Mucosa of gallbladder (tissue), 1 donor: ENCODE measurements at places on chromosomes 2 and 18. TPM values are rescaled to one million over a fixed set of nuclear protein-coding genes. Genes with fewer than 3 reads are reported as not detected.

The CDKL4 gene
- total RNA-seq, result 1.1 TPM

The TNS1 gene
- 469 TPM for total RNA-seq

The L3MBTL4 gene
- 16.1 TPM for total RNA-seq

The ALPG gene
- not detected for total RNA-seq

The ANKRD53 gene
- total RNA-seq, result 2.9 TPM

The SNED1 gene
- total RNA-seq, result 40.9 TPM

The AKAIN1 gene
- not detected for total RNA-seq

The GPR39 gene
- 12.7 TPM for total RNA-seq

The TUBA3E gene
- not detected for total RNA-seq

The CNGA3 gene
- not detected for total RNA-seq

The SLC4A3 gene
- total RNA-seq, result 7.3 TPM

The ABCB11 gene
- 0.23 TPM for total RNA-seq

The CIDEA gene
- not detected for total RNA-seq

The KLHL30 gene
- total RNA-seq, result 2.0 TPM

The SERPINB10 gene
- not detected for total RNA-seq

The ANO7 gene
- total RNA-seq, result 2.7 TPM

The SERPINB12 gene
- not detected for total RNA-seq

The CYRIA gene
- 7.0 TPM for total RNA-seq

The MSTN gene
- 0.23 TPM for total RNA-seq

The SERPINB4 gene
- not detected for total RNA-seq

The DOK6 gene
- 9.6 TPM for total RNA-seq

The BOLL gene
- not detected for total RNA-seq

The SGPP2 gene
- 44.8 TPM for total RNA-seq

The TMEM247 gene
- not detected for total RNA-seq

The NAT8 gene
- total RNA-seq, result 2.4 TPM

The KIF5C gene
- 3.5 TPM for total RNA-seq

The PKDCC gene
- total RNA-seq, result 128 TPM

The SETBP1 gene
- 36.2 TPM for total RNA-seq

The ATP5F1A gene
- total RNA-seq, result 378 TPM

The CHAC2 gene
- 2.2 TPM for total RNA-seq

The MERTK gene
- 20.4 TPM for total RNA-seq

The SFTPB gene
- total RNA-seq, result 11.5 TPM

The APLF gene
- total RNA-seq, result 3.5 TPM

The AMER3 gene
- total RNA-seq, result 0.03 TPM

The VIT gene
- 1.5 TPM for total RNA-seq

The DSEL gene
- total RNA-seq, result 12.7 TPM

The KLHL14 gene
- total RNA-seq, result 0.26 TPM

The MOGAT1 gene
- 102 TPM for total RNA-seq

The SLC23A3 gene
- 4.7 TPM for total RNA-seq

The CD8A gene
- total RNA-seq, result 11.3 TPM

The VAMP8 gene
- 178 TPM for total RNA-seq

The RAB31 gene
- total RNA-seq, result 30.3 TPM

The C18orf54 gene
- 1.3 TPM for total RNA-seq

The REEP1 gene
- 21.2 TPM for total RNA-seq

The FEV gene
- total RNA-seq, result not detected

The PROC gene
- total RNA-seq, result 3.3 TPM

The VWC2L gene
- not detected for total RNA-seq

The TNFAIP6 gene
- 1.4 TPM for total RNA-seq

The RASGRP3 gene
- total RNA-seq, result 7.4 TPM

The CHRNG gene
- total RNA-seq, result not detected

The DNAJC27 gene
- 6.1 TPM for total RNA-seq

The ABCG8 gene
- total RNA-seq, result 2.6 TPM

The ZNF407 gene
- total RNA-seq, result 15.0 TPM

The ERFE gene
- 0.35 TPM for total RNA-seq

The CAPN10 gene
- 56.1 TPM for total RNA-seq

The ALPP gene
- total RNA-seq, result not detected
